ENCODE measurements at places on chromosomes 2 and 18. TPM values are rescaled to one million over a fixed set of nuclear protein-coding genes. Genes with fewer than 3 reads are reported as not detected.

GRCh38 chr18:27803957-27804356 lies 373.0 kb downstream of the CDH2 start:
- no peak for DNase-seq

GALNT1 gene
- 74.5 TPM for total RNA-seq

DNA sequence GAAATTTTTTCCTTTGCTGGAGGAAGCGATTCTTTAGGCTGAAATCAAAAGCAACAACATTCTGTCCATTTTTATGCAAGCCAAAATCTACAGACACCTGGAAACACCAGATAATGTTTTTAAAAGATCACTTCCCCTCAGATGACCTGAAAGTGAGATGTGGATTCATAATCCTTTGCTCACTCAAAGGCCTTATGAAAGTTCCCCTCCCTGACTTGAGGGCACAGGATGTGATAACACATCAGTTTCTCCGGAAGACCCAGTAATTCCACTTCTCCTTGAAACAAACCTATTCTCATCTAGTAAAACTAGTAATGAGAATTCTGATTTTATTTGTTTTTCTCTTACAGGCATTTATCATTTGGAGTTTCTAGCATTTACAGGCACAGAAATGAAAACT lies 218.3 kb upstream of the RND3 start:
- no peak for DNase-seq

DNA sequence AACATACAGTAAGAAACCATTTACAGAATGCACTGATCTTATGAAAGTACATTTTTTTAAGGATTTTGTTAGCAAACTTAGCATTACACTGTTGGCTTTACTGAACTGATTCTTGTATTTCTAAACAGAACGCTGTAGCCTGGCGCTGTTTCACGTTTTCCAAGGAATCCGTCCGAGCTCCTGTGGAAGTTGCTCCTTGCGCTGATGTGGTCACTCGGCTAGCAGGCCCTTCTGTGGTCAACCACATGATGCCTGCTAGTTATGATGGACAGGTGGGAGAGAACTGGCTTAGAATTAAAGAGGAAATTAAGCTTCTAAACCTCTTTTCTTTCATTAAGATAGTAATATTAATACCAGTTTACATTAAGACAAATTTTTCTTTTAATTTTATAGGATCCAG lies 76.8 kb downstream of the CEP192 start:
- no peak for DNase-seq

DNA sequence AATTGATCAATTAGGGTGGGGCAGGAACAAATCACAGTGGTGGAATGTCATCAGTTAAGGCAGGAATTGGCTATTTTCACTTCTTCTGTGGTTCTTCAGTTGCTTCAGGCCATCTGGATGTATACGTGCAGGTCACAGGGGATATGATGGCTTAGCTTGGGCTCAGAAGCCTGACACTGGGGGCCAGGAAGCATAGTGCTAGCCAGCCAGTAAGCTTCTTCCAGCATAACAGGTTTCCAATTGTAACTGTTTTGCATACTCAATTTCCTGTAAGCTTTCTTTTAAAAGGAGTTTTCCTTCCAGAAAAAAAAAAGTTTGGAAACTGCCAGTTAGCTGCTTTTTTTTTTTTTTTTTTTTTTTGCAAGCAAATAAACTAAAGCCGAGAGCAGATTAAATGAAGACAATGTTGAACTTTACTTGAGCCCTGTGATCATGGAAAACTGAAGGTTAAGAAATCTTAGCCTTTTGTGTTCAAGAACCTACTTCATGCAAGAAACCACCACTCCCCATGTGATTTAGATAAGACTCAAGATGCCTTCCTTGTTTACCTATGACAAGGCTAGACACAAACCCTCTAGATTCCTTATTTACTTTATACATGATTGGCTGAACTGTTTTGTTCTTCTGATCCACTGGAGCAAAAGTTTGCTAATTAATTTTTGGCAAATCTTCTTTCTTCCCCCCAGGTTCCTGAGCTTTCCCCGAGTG lies 126.9 kb upstream of the LINC00305 start:
- no peak for DNase-seq
